Stimulated activated CD8-positive, alpha-beta memory T cell treated with anti-CD3 and anti-CD28 coated beads, Interleukin-15, amount 100 ng/mL, for 24 hours (primary cell): ENCODE measurements at places on chromosomes 2 and 18.

DNA sequence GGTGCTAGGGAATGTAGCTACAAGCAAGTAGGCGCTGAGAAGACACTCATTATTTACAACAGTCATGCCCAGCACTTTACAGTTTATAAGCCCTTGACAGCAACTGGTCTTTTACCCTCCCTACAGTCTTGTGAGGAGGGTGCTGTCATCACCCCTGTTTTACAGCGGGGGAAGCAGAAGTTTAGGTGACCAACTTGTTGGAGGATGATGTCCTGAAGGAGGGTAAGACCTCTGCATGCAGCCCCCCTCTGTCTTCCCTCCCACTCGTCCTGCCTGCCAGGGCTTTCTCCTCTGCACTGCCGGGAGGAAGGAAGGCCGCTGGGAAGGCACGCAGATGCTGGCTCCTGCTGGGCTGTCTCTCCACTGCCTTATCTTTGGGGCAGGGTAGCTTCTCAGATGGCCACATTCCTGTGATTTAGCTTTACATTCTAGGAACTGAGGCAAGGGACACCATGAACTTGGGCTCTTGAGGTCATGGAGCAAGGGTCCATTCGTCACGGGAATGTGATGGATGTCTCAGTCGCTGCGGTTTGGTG, 972 bp downstream of the IL1R1 start:
- no peak for DNase-seq

DNA sequence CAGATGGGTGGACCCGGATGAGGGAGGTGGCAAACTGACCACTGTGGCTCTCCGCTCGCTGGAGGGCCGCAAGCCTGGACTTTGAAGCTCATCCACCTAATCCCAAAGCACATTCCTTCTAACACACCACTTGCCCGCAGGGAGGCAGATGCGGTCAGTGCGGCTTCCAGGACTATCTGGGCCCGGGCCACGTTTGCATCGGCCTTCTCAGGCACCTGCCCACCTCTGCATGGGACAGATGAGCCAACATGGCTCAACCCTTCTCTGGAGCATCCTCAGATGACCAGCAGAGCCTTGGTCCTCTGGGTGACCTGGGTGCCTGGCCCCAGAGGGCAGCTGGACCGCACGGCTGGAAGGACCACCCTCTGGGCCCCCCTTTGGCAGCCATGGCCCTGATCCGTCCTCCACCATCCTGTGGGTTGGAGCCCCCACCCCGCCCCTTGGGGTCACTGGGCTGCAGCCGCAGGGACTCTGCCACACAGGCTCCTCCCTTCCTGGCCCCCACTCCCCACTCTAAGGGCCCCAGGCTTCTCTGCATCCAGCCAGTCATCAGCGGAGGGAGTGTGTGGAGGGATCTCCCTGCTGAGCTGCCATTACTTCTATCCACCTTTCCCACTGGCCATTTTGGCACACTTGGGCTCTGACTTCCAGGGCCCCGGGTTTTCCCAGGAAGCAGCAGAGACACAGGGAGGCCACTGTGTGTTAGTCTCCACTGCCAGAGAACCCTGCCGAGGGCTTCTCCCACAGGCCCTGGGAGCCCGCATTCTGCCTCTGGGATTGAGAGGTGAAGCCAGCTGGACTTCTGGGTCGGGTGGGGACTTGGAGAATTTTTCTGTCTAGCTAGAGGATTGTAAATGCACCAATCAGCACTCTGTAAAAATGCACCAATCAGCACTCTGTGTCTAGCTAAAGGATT, 12.3 kb downstream of the HDAC4 start:
- DNase-seq = no peak

DNA sequence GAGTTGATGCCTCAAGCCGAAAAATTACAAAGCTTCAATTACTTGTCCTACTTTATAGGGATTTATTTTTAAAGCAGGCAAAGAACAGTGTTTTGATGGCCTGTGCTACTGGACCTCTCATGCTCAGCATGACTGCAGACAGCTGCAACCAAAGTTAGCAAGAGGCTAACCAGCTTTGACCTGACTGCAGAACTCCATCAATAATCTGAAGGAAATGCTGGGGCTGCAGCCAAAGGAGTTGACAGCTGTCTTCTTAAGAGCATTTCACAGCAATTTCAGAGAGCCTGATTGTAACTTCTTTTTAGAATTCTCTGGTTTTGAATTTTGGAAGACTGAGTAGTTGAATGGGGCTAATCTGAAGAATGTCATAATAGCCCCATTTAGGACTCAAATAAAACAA, 46.5 kb upstream of the SESTD1 start:
- DNase-seq = no peak

DNA sequence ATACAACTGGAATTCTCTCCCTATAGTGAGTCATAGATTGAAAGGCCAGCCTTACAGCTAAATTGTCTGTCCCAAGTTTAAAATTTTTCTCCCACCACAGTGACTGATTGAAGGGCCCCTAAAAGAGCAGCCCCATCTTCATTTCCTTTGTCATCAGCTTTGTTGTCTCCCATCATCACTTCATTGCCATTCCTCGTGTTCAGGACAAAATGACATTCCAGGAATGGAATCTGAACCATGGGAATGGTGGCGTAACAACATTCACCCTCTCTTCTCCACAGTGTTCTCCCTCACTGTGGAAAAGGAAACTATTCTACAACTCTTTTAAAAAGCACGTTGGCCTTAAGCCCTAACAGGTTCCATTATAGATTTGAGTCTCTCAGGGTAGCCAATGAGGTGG, 52.1 kb downstream of the PSTPIP2 start:
- DNase-seq = no peak

- DNase-seq = no peak
These were observed 145.9 kb upstream of the COPS8 start for GRCh38 chr2:236939721-236940231.

DNA sequence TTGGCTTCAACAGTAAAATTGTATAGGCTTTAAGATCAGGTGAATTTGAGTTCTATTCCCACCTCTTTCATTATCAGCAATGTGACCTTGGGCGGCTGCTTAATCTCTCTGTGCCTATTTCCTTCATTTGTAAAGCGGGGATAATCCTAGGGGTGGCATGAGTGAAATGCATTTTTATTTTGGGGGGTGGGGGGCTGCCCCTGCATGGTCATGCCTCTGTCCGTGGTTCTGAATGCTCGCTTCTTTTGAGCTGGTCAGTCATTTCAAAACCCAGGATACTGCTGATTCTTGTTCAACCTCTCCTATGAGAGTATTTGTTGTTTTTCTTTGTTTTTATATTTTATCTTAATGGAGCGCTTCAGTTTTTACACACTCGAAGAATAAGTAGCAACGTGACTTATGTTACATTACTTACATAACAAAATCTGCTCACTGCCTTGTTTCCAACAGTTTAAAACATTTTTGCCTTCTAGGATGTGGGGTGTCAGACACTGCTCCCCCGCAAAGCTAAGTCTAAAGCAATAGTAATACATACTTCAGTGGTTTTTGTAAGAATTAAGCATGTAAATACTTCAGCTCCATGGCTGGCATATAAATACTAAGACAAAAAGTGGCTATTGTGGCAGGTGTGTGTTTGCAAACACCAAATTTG, 152.6 kb upstream of the PELI1 start:
- DNase-seq = no peak

DNA sequence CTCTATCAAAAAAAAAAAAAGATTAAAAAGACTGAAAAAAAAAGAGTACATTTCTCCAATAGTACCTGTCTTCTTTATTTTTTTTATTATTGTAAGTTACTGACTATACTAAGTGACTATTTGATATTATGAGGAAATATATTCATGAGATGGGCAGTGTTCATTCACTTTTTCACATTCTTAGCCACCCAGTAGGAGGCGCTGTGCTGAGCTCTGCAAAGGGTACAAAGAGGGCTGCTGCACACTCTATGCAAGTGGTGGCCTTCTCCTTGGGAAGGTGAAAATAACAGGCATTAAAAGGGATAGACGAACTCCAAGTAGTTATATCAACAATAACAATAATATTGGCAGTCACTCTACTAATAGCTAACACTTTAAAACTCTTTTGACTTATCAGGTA, 1034.9 kb upstream of the FANCL start:
- DNase-seq = no peak

DNA sequence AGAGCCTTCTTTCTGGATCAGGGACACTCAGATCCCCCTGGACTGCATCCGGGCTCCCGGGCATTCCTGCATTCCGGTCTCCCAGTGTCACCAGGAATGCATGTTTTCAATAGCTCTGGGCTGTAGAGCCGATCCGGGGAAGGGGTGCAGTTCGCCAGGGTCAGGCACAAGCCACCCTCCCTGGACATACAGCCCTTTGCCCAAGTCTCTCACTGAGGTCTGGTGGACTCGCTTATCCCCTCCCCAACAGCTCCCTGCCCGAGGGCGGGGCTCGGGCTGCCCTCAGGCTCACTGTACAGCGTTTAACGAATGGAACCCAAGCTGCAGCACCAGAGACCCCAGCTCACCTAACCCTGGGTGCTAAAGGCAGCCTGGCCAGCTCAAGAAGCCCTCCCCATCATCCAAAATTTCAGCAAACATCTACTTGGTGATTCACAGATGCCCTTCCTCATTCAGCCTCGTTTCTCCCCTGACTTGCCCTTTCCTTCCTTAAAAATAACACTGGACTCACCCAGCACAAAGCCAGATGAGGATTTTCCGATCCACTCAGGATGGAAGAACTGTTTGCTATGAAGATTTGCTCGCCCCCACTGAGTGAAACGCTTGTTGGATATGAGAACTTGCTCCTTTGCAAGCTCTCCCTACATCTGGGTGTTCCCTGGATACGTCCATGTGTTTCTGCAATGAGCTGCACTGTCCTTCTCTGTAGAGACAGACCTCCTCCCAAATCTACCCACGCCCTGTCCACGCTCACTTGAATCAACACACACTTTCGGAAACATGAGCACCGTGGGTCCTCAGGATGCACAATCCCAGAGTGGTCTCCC, 58.1 kb downstream of the PXDN start:
- DNase-seq = no peak

- DNase-seq = no peak
These were observed 3.5 kb upstream of the LIPG start for GRCh38 chr18:49558356-49558755.

GRCh38 chr2:121086450-121086849, 198.6 kb downstream of the TFCP2L1 start:
- no peak for DNase-seq

GRCh38 chr18:48077291-48077690, 146.8 kb upstream of the SMAD2 start:
- DNase-seq = no peak
